ENCODE measurements at places on chromosomes 13 and 19.

- DNase-seq, result no peak
Observed at GRCh38 chr19:54324071-54324470, 11.1 kb upstream of the LILRA5 start.

DNA sequence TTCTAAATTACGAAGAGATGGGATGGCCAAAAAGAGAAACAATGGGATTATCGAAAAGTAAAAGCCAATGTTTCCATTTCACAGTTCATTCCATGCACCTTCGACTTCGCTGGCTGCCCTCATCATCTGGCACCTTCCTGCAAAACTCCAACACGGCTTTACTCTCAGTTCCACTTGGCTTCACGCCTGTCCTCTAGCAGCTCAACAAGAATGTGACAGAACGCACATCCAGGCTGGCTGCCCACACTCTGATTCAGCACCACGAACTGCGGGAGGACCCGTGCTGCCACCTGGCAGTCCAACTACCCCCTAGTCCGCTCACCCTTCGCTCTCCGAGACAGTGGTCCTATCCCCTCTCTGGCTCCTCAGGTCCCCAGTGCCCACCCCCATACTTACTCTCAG lies 11.7 kb downstream of the ATP7B start:
- no peak for DNase-seq

DNA sequence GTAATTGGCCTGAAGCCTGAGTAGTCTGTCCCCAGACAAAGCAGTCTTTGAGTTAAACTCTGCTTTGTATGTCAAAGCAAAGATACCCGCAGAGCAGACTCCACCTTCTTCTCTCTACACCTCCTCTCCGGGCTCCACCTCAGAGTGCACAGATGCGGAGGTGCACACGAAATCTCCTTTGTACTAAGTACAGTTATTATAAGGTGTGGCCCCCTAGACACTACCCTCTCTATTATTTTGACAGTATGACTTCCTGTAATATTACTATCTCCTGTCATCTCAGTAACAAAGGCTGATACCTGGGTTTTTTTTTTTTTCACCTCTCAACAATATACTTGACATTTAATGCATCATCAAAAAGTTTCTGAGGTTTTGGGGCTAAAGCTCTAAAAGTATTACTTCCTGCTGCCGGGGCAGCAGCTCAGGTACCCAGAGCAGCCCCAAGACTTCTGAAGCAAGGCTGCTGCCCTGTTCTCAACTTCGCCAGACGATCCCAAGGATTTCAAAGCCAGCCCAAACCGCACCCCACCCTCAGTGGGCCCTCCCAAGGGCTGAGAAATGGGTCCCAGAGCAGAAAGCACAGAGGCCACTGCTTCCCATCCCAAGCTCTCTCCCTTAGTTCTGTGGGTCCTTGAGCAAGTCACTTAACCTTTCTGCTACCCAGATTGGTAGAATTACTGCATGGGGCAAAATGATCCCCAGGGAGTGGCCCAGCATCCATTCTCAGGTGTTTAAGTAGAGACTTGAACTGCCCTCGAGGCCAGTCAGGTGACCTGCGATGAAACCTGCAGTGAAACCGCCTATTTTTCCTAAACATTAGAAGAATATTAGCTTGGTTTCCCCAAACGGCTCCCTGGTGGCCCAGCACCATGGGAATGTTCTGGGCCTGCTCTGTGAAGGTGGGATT lies 180.6 kb downstream of the FOXO1 start:
- DNase-seq, result peak; percentile 13

DNA sequence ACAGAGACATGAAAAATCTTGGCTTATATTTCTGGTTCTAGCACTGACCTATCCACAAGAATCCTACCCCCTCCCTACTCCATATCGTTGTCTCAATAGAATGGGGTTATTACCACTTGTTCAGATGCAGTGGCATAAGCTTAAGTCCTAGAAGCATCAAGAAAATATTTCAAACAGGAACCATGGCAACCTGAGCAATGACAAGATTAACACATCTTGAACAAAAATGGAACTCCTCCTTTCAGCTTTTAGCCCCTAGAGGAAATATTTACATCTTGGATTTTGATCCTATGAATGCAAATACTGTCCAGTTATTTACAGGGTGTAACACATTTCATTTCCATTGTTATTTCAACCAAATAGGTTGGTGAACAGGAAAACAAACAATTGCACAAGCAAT lies 46.1 kb upstream of the TSC22D1 start:
- no peak for DNase-seq

DNA sequence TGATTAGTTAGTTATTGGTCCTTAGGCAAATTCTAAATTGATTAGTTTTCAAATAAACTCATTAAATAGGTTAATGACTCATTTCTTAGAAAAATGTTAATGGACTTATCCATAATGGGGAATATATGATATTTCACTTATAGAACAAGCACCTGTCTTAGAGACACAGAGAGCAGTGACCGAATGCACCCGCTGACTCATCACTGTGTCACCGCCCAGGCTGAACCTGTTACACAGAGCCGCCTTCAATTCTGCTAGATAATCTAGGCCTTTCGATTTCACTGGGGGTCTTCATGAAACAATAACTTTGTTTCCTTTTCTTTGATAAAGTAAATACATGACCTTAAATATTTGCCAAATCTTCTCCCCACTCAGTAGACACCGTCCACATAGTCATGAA lies 13.1 kb downstream of the IRS2 start:
- no peak for DNase-seq

DNA sequence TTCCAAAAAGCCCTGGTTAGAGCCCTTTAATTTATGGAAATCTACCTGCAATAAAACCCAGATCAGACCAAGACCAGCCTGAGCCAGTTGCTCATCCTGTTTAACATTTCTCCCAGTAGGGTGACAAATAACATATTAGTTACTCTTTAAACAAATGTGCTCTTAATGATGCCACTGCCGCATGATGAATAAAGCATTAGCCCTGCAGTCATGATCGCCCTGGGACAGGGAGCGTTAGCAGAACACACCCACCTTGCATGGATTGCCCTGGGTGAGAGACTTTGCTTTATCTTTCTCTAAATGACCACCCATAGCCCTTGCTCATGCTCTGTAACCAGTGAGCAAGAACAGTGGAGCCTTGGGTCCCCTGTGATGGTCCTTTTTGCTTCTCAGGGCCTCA lies 362.4 kb downstream of the ENOX1 start:
- DNase-seq, result no peak

DNA sequence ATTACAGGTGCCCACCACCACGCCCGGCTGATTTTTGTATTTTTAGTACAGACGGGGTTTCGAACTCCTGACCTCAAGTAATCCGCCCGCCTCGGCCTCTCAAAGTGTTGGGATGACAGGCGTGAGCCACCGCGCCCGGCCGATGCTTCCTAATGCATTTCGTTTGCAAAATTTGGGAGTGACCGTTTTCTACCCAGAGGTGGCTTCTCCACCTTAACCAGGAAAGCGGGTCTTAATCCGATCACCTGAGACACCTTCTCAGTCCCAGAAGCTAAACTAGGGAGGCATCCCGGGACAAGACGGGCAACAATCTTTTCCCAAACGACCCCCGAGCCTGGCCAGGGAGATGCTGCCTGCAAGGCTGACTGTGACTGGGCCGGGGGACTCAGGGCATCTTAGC lies 14.8 kb upstream of the MATK start:
- DNase-seq, result no peak

DNA sequence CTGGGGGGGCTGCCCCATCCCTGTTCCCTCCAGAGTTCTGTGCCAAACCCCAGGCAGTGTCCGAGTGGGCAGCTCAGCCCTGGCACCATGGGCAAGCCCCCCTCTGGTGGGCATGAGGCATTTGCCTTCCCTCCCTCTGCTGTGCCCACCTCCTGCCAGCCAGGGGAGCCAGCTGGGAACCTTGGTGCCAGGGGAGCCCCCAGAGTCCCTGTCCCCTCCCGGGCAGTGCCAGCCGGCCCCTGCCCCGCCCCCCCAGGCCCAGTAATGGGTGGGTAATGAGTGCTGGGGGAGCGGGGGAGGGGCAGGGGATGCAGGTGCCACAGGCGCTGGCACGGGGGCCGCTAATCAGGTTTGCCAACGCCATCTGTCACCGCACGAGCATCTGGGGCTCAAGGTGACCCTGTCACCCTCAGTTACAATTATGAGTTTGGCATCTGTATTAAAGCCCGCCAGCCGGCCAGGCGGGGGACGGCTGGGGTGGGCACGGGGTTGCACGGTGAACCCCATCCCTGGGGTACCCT lies 5.9 kb downstream of the DAND5 start:
- no peak for DNase-seq

Data from NCI-H748 treated with DMSO at 0.1 percent for 48 hours (cell line).